Stimulated activated naive CD4-positive, alpha-beta T cell treated with Interleukin-2 at 50 U/mL for 16 hours (primary cell): ENCODE measurements at places on chromosomes 1 and 21.
A peak's percentile ranks its signal among the peaks of the same experiment; 100 is the strongest.

DNA sequence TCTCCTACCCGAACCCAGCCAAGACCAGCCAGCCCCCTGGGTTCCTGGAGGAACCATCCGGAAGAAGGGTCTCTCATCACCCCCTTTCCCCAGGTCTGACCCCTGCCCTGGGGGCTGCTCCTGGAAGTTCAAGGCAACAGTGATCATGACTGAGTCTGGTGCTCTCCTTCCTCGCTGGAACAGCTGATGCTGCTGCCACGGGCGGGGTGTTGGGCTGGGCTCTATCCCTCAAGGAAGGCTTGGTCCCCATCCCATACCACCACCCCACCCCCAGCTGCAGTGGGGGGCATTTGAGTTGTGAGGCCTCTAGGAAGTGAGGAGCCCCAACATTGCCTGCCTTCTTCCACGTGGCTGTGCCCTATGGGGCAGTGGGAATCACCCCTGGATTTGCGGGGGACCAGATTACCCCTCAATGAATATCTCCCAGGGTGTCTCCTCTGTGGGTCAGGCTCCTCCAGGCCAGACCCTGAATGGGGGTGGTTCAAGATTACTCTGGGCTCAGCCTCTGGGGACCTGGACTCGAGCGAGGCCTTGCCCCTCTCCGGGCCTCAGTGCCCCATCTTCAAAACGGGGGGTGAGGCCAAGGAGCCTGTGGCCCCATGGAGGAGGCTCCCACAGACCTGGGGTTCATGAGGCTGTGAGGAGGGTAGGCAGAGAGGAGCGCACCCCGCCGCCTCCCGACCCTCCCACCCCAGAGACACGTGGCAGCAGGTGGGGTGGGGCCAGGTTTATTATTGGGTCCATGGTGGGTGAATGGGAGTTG is 2.8 kb downstream of the MASP2 start:
- DNase-seq: no peak

DNA sequence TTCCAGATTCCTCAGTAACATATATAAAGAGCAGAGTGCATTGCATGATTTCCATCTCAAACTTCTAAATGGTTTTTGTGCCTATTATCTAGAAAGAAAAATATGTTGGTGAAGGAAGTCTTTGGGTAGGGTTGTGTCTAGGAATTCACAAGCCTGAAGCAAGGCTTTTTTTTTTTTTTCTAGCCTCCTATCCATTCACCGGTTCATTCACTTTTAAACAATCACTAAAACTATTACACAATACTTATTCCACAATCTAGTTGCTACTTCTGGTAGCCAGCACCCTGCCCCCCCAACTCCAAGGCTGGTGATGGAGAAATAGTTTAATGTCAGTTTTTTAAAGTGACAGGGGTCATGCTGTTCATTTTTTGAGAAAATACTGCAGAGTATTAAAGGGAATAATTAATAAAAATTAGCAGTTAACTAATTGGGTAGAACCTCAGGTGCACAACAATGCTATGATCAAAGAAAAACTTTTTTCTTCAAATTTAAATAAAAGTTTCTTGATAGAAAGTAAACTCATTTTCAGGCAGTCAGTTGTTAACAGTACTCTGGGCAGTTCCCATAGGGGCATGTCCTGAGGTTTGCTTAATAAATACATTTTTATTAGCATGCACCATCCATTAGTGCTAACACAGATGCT is 10.9 kb downstream of the IRF2BP2 start:
- DNase-seq: no peak

DNA sequence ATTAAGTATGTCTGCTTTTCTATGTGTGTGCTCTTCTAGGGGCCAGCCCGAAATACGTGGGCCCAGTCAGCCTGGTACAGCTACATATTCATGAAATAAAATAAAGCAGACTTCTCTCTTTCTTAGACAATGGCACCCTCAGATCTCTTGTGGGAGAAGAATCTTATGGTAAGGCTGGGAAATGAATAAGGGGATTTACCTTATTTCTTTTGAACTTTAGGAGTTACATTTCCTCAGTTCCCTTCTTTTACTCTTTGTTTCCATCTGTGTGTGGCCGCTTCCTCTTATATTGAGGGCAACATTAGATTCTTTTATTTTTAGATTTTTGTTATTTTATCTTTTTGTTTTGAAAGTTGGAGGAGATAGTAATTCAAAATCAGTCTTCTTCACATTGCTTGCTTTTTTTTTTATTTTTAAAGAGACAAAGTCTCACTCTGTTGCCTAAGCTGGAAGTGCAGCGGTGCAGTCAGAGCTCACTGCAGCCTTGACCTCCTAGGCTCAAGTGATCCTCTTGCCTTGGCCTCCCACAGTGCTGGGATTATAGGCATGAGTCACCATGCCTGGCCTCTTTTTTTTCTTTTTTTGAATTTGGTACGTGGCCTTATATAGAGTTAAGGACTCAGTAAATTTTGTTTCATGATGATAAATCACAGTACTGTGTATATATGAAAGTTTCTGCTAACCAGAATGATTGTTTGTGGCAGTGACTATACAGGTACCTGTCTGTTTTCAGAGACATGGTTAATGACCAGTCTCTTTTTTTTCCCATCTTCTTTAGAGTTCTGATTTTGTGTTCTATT is 9.1 kb downstream of the LAMC1 start:
- DNase-seq: no peak

- DNase-seq: no peak
Measured at GRCh38 chr1:94045465-94046056, 75.4 kb downstream of the ABCA4 start.

GRCh38 chr1:24206516-24207394 is 19.7 kb upstream of the IFNLR1 start:
- DNase-seq: no peak

- DNase-seq: no peak
Measured at GRCh38 chr1:227892489-227893299, 55.0 kb downstream of the WNT9A start.

DNA sequence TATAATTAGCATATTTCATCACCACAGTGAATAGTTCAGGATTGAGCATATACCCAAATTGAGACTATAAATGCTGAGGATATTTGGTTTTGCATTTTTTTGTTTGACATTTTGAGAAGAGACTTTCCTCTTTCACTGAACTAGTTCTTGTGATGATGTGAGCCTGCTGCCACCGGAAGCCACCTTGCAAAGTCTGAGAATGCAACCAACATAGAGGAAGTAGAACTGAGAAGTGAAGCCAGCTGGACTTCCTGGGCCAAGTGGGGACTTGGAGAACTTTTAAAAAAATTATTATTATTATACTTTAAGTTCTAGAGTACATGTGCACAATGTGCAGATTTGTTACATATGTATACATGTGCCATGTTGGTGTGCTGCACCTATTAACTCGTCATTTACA is 102.3 kb downstream of the RPE65 start:
- no peak for DNase-seq

GRCh38 chr1:28885472-28885877 is 28.9 kb upstream of the EPB41 start:
- DNase-seq: peak; percentile 5

DNA sequence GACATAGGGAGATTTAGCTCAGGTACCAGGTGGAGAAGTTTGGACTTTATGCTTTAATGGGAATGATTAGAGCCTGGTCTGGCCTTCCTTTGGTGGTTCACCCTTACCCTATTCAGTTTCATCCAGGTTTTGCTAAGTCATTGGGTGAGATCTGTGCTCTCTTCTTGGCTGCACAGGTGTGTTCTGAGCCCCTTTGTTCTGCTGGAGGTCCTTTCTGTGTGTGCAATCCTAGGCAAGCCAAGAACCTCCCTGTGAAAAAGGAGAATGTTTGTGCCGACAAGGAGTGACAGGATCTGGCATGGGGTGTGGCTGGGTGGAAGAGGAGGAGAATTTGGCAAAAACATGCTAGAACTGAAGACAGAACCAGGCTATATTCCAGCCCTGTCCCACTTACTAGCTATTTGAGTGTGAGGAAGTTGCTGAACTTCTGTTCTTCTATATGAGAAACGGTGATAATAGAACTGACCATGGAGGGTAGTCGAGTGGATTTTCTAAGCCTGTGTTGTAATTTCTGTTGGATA is 4.6 kb downstream of the GSTM5 start:
- DNase-seq: no peak

DNA sequence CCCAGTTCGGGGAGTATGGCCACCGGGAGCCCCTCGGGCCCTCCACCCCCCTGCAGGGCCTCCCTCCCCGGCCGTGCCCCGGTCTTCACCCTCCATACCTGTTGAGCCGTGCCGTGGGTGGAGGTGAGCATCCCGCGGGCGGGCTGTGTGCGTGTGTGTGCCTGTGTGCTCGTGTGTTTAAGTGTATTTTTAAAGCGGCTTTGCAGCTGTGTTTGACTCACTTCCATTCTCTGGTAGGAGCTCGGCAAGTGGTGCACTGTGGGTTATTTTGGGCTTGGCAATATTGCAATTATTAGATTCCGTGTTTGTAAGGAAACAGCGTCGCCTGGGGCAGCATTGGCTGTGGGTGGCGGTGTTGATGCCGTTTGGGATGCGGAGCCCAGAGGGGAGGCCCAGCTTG is 20.3 kb upstream of the PLCH2 start:
- no peak for DNase-seq

DNA sequence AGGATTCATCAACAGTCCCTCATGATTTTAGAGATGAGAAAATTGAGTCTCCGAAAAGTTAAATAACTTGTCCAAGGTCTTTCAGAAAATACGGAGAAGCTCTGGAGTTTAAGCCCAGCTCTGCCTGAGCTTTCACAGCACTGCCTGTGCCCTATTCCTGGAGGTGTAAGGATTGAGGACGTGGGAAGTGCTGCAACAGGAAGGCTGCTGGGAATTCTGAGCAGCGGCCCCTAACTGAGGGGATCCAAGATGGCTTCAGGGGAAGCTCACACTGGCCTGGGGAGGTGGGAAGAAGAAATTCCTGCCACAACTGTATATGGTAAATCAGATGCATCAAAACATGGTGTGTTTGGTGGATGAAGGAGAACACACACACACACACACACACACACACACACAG is 45.3 kb upstream of the BCL9 start:
- DNase-seq: no peak

DNA sequence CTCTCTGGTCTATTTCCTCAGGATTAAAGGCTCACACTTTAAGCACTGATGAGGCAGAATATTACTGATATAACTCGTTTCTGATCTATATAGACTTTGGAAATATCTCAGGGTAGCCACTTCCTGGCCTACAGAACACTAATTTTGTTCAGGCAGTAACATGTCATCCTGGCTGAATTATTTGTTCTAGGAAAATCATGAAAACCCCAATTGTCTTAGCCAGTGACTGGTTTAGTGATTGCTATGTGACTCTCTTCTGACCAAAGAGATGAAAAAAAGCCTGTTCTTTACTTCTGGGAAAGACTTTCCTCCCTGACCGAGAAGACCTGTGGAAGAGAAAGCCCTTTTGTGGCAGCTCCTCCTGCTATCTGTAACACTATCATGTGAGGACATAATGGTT is 453.7 kb downstream of the SETD4 start:
- DNase-seq: no peak

GRCh38 chr1:192539297-192540092 is 36.1 kb upstream of the RGS1 start:
- DNase-seq: no peak

DNA sequence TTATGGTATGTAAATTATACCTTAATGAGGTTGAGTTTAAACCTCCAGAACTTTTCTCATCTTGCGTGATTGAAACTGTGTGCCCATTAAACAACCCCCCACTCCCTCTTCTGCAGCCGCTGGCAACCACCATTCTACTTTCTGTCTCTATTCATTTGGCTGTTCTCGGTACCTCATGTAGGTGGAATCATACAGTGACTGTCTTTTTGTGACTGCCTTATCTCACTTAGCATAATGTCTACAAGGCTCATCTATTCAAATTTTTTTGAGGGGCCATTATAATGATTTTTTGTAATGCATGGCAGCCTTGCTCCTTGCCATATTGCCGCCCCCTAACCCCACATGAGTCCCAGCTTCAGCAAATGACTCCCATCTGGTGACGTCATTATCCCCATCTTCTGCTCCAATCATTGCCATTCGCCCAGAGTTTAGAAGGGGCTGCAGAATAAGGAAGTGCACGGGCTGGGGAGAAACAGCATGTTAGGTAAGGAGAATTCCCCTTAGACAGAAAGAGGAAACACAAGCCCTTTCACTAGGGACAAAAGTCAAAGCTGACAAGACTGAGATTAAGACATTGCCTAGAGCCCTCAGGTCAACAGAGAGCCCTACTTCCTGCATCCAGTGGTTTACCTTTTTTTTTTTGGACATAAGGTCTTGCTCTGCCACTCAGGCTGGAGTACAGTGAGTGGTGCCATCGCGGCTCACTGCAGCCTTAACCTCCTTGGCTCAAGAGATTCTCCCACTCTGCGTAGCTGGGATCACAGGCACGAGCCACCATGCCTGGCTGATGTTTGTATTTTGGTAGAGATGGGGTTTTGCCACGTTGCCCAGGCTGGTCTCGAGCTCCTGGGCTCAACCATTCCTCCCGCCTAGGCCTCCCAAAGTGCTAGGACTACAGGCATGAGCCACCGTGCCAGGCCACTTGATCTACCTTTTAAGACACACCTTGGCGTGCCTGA is 78.4 kb upstream of the ERRFI1 start:
- DNase-seq: no peak

DNA sequence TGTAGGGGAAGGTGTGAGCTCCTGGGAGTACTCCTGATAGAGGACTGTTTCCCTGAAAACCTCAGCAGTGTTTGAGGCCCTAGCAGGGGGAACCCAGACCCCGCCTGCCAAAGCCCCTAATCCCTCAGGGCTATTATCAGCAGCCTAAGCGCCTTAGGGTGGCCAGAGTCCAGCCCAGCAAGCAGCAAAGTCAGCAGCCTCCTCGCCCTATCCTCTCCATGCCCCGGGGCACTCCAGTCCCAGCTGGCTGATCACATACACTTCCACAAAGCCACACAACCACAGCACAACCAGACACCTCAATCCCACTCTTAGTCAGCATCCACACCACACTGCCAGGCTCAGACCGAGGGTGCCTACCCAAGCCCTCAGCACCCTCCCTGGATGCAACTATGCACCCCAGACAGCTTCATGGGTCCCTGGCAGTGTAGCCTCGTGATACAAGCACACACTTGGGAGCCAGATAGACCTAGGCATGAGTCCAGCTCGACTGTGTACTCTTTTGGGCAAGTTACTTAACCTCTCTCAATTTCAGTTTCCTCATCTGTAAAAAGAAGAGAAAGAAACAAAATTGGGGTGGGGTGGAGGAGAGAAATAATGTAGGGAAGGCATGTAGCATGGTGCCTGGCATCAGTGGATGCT is 7.1 kb downstream of the IGSF9 start:
- DNase-seq: no peak

DNA sequence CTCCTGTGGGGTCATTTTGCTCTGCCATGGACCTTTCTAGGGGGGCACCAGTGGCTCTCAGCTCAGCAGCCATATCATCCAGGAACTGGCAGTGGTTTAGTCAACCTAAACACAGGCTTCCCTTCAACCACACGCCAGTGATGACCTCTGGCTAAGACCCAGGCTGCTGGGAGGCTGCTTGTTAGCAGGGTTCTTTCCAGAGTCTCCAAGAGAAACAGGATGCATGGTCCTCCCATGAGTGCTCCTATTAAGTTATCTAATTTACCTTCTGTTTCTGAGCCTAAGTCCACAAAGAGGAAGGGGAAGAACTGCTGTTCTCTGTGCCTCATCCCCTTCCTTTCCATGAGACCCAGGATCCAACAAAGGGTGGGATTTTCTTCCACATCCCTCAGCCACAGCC is 137.3 kb upstream of the PLXNA2 start:
- DNase-seq: no peak
